ENCODE measurements at places on chromosomes 5 and 9.

DNA sequence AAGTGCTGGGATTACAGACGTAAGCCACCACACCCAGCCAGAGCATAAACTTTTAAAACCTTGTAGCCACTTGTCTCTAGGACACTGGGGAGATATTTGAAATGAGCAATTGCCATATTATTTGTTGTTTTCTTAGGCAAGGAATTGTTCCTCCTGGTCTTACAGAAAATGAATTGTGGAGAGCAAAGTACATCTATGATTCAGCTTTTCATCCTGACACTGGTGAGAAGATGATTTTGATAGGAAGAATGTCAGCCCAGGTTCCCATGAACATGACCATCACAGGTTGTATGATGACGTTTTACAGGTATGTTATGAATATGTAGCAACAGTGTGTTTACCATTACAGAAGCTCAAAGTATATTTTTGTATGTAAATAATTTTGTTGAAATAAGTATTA, 30.5 kb downstream of the SFXN1 start:
- no peak for DNase-seq

GRCh38 chr5:54942064-54942778, 43.2 kb downstream of the ESM1 start:
- DNase-seq, result no peak

DNA sequence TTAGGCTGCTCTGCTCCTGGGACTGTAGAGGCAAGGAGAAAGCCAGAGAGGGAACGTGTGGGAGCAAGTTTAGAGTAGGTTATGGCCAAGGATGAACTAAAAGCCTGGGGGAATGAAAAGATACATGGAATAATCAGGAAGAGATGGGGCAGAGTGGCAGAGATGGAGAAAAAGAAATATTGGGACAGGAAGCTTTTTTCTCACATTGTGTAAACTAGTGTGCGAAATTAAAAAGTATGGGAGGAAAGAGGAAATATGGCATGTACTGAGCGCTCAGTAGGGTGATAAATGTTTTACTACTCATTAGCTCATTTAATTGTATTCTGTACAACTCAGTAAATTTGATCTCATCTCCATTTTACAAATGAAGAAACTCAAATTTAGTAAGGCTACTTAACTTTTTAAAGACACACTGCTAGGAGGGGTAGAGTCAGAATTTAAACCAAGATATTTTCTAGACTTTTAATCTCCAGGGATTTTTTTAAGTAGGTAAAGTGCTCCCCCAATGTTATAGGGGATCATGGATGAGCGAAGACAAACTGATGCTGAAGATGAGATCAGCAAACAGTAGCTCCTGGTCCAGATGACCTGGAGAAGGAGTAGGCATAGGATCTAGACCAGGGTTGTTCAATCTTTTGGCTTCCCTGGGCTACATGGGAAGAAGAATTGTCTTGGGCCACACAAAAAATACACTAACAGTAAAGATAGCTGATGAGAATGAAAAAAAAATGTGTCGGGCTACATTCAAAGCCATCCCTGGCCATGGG, 30.8 kb downstream of the ALDH1A1 start:
- no peak for DNase-seq

DNA sequence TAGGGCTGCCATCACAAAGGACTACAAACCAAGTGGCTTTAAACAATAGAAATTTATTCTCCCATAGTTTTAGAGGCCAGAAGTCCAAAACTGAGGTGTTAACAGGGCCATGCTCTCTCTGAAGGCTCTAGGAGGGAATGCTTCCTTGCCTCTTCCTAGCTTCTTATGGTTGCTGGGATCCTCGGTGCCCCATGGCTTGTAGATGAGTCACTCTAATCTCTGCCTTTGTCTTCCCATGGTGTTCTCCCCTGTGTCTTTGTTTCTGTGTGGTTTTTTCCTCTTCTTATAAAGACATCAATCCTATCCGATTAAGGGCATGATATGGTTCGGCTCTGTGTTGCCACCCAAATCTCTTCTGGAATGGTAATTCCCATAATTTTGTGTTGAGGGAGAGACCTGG, 178.8 kb upstream of the NREP start:
- DNase-seq, result no peak

- DNase-seq, result no peak
These were observed 165.5 kb upstream of the CD180 start for GRCh38 chr5:67361932-67362729.

- DNase-seq, result no peak
These were observed 82.8 kb downstream of the GTF3C4 start for GRCh38 chr9:132752877-132753592.

DNA sequence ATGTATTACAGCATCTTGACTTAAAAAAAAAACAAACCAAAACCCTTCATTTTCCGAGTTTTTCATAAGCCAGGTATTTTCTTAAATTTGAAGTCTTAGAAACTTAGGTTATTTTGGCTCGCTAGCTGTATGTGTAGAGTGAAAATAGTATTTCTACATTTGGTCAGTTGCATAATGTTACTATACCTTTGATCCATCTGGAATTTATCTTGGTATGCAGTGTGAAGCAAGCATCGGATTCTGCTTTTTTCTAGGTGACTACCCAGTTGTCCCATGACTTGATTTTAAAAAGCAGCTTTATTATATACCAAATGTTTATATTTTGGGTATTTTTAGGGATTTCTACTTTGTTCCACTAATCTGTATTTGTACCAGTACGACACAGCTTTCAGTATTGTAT, 27.7 kb downstream of the UBAP1 start:
- no peak for DNase-seq

DNA sequence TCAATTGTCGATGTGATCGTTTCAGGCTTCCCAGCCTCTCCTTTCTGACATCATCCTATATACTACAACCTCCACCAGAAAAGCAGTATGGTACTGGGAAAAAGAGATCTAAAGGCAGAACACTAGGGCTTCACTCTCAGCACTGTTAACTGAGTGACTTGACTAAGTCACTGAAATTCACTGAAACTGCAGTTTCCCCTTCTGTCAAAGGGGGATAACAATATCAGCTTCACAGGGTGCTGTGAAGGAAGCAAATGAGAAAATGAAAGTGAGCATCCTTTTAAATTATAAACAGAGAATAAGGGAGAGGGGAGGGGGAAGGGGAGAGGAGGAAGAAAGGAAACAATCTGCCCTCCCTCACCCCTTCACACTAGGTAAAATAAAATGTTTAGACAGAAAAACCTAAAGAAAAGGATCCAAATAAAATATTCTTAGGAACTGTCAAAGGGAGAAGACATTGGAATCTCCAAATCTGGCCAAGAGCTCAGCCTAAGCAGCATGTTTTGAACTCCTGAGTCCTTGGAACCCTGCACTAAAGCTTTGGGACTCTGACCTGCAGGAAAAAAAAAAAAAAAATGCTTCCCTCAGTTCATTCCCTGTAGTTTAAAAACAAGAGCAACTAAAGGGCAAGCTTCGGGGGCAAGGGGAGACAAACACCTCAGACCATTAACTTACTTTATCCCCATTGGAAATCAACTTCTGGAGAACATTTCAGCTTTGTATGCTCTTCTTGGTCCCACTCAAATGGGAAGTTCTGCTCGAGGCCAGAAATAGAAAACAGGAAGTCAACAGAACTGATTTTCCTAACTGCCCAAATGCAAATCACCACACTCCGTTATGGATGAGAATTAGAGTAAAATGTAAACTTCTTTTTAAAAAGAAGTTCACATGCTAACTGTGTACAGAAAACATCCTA, 178.3 kb downstream of the DEPDC1B start:
- no peak for DNase-seq

DNA sequence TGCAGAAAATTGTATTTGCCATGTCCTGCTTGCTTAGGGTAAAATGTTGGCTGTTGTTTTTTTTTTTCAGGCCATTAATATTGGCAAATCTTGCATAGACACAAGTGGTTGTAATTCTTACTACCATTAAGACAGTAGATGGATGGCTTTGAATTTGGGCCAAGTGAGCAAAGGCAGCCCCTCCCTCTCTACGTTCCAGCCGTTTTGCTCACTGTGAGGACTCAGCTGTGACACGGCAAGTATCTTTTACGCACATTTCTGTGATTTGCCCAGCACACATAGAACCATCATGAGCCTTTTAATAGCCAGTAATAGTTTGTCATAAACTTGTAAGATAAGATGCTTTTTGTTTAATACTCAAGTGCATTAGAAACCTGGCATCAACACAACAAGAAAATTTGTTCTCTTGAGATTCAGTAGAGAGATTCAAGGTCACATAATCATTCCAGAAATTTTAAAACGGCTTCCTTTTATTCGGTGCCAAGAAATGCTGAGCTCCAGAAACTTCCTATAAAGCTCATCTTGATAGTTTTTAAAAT, 205.2 kb upstream of the ADCY2 start:
- DNase-seq, result no peak

- no peak for DNase-seq
These were observed 1.0 kb downstream of the KLF4 start for GRCh38 chr9:107488375-107489143.

- no peak for DNase-seq
These were observed 560.2 kb upstream of the CDH9 start for GRCh38 chr5:27598576-27598975.

Data from CD8-positive, alpha-beta T cell (primary cell).